NCI-H1436 (cell line): ENCODE measurements at places on chromosomes 3 and 15.

GRCh38 chr3:73516631-73517030 is 108.1 kb downstream of the PDZRN3 start:
- no peak for DNase-seq

- DNase-seq: no peak
Observed at GRCh38 chr3:119620899-119621298, 23.2 kb downstream of the PLA1A start.

GRCh38 chr3:122415762-122416654 is at the start of gene WDR5B:
Gene WDR5B, minus strand, starts transcription at chr3:122416062. Its CDS starts 534 bp downstream, at chr3:122415528.
- DNase-seq: no peak

- DNase-seq: no peak
Observed at GRCh38 chr3:120773932-120774331, 31.4 kb downstream of the GTF2E1 start.

DNA sequence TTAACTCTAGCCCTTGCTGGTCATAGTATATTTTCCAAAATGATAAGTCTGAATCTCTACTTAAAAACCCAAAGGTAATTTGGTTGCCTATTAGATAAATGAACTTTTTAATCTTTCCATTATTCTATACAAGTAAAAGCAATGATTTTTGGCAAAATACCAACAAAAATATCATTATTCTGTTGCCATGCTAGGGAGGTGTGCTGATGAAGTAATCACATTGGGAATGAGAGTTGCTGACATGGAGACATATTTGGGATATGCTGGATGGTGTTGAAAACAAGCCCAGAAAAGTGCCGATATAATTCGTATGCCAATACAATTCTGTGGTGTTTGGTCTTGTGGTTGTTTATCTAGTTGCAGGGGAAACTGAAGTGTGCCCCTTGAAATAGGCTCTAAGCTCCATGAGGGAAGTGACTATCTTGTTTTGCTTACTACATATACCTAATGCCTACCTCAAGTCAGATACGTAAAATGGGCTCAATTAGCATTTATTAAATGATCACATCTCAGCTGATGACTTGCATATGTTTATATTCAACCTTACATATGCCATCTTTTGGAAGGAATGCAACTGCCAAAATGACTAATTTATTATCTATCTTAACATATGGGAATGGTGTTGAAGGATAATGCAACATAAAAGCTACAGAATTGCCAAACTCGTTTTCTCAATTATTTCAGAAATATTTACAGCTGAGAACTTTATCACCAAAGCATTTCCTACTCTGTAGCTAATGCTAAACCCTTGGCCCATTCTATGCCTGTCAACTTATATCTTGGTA is 5.8 kb downstream of the TOPBP1 start:
- DNase-seq: no peak

DNA sequence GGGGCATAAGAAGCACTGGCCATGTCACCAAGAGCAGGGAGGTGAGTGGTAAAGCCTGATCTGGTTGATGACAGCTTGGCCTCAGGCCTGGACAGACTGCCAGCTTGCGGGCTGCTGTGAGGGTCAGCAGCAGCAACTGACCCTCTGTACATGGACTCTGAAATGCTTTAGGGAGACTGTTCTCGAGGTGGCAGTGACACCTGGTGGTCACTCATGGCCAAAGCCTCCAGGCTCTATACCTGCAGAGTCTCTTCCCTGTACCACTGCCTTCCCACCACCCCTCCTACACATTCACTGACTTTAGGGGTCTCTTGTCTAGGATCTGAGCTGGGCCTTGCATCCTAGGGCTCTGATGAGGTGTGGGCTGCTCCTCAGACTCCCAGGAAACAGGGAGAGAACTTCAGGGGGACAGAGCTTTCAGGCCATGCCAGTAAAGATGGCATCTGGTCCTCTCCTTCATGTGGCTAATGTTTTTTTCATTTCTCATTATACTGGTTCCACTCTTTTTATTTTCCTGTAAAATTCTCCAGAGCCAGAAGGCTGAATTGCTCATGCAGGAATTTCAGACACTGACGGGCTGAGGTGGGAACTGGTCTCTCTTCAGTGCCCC is 17.2 kb upstream of the TIMP4 start:
- no peak for DNase-seq

- DNase-seq: no peak
Observed at GRCh38 chr3:87198774-87199173, 28.3 kb upstream of the CHMP2B start.

DNA sequence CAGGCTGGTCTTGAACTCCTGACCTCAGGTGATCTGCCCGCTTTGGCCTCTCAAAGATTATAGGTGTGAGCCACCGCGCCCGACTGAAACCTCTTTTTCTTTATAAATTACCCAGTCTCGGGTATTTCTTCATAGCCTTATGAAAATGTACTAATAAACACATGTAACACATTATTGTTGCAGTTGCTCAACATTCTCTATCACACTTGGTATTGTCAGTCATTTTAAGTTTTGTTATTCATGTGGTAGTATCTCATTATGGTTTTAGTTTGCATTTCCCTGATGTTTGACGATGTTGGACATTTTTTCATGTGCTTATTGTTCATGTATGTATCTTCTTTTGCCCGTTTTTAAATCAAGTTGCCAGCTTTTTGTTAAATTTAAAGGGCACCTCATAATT is 109.7 kb downstream of the TCF12 start:
- DNase-seq: no peak

GRCh38 chr15:91894606-91895005 is 41.1 kb downstream of the SLCO3A1 start:
- no peak for DNase-seq

DNA sequence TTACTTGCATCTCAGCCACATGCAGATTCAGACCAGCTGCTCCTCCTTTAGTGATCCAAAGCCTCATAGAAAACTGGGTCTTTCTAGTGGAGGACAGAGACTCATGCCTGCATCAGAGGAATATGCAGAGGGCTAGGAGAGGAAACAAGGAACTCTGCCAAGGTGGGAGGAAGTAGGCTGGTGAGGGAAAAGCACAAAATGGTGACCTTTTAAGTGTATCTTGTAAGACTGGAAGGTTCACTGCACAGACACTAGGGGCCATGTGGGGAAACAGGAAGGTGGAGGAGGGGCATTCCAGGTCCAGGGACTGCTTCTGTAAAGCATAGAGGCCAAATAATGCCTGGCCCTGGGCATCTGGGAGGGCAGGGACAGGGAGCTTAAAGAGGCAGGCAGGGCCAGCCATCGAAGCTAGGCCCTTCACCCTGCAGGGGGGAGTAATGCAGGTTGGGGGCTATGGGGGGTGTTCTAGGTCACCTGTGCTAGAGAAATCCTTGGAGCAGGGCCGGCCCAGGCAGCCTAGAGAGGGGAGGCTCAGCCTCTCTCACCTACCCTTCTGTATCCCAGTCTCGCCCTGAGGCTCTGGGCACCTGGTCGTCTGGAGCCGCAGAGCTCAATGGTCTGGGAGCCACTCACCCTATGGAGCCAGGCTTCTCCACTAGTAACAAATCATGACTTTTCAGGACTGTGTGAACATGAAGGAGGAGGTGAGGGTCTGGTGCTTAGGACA is 117.7 kb downstream of the DNAJB8 start:
- DNase-seq: no peak

GRCh38 chr15:52263563-52264282 is 31.9 kb downstream of the MYO5C start:
- DNase-seq: no peak

DNA sequence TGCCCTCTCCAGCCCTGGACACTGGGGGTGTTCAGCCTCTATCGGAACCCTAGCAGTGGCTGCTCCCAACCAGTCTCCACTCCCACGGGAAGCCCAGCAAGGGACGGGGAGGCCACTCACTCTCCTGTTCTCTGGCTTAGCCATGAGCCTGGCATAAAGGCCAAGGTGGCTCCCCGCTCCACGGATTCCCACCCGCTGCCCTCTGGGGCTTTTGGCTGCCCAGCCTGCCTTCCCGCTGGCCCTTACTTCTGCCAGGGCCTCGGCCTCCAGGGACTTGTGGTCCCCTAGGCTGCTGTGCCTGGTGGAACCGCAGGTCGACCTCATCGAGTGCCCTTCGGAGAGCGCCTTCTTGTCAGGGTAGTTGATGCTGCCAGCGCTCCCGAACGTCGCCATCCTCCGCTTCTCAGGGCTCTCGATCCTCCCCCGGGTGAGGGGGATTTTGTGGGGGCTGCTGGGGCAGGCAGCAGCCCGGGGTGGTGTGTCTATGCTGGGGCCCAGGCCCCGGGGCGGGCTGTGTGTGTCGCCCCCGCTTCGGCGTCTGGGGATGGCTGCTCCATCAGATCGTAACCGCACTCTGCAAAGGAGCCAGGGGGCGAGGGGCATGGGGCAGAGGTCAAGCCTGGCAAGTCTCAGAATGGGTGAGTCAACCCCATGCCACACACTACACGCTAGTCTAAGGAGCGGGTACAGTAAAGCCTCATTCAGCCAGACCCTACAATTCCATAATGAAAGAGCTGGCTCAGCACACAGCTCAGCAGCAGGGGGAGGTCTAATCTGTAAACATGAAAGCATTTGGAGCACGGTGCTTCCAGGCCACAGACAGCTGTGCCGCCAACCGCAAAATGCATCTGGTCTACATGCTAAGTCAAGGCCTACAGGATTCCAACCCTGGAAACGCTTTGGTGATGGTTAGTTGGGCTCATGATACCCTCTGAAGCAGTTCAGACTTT is 27.3 kb upstream of the RAD18 start:
- no peak for DNase-seq

- no peak for DNase-seq
Observed at GRCh38 chr3:170480111-170480510, 61.4 kb downstream of the CLDN11 start.
